ENCODE measurements at places on chromosomes 11 and 22.

- peak; percentile 46 for DNase-seq
Measured at GRCh38 chr11:75475767-75476650, 43.0 kb upstream of the KLHL35 start.

DNA sequence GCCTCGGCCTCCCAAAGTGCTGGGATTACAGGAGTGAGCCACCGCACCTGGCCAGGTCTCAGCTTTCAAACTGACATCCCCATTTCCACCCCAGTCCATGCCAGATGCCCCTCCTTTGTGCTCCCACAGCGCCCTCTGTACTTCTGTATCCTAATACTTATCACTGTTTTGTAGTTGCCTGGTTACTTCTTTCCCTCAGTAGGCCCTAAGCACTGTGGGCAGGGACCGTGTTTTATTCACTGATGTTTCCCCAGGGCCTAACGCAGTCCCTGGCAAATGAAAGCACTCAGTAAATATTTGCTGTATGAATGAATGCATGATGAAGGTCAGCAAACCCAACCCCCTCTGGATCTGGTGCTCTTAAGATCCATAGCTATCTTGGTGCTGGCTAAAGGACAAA, 2.2 kb upstream of the TRIM3 start:
- peak; percentile 34 for DNase-seq

DNA sequence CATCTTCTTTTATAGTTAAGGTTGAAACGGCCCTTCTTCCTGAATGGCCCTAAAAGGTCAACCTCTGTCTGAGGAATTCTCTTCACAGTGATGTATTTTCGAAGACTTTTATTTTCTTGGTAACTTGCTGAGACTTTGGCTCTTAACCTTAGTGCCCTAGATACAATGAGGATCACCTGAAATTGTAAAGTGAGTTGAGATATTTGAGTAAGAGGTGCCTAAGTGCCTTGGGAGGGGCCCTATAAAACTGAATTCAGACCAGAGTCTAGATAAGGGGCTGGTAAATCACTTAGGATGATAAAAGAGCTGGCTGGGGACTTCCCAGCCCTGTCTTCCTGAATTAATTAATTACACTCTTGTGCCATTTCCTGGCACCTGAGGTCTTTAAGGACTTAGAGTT, 505.6 kb upstream of the KIRREL3 start:
- DNase-seq, result no peak

GRCh38 chr11:9745411-9746211, 81.7 kb downstream of the SWAP70 start:
- no peak for DNase-seq

DNA sequence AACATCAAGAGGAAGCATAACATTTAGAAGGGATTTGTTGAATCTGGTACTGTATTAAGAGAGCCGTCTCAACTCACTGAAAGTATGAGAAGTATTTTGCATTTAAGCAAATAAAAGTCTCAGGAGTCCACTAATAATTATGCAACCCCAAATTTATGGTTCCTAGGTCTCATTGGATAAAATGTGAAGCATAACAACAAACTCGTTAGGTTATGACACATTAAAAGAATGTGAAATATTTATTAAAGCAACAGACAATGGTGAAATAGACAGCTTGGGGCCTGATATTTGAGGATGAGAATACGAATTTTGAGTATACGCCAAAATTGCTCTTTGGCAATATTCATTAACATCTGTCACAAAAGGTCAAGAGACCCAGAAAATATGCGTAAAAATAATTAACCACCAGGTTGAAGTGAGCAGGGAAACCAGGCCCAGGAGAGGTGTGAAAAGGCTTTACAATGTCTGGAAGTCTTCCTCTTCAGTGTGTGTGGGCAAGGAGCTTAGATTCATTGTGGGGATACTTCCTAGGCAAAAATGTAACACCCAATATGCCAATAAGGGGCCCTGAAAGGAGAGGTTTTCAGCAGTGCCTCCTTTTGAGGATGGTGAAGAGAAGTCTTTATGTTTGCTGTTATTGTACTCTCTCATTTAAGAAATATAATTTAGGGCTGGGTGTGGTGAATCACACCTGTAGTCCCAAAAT, 89.2 kb downstream of the FDX1 start:
- peak; percentile 66 for DNase-seq

DNA sequence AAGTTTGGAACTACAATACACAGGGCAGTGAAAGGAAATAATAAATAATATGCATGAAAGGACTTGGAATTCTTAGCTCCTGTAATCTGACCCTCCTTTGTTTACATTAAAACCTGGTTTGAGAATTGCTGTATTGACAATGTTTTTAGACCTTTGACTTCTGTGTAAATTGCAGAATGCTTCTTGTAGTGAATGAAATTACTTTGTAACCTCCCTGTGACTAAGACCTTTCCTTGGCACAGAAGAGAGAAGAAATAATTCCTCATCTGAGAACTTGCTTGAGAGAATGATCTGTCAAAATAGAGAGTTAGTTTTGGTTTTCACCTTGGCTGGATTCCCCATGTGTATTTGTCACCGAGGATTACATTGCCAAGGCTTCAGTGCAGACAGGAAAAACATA, 640.0 kb upstream of the ANO5 start:
- DNase-seq, result no peak

DNA sequence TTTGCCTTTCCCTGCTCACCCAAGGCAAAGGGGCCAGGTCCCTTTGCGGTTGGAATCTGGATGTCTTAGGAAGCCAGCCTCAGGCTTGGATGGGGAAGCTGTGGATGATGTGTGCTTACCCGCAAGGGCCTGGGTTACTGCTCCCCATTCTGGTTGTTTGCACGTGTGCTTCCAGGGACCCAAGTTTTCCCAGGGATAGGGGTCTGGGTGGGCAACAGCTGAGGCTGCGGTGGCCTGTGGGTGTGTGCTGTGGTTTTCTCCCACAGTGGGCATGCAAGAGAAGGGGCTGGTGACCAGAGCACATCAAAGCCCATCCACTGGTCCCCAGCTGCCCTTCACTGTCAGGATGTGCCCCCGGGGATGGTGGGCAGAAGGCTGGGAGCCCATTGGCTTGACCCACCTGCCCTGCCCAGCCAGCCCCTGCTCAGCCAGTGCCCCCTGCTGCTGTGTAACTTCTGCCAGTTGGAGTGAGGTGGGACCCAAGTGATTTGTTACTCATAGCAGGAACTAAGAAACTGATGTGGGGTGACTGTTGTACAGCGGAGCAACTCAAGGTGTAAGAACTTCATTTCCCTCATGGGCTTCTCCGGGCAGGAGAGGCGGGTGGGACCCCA, 3.3 kb downstream of the CAPN5 start:
- DNase-seq, result no peak

DNA sequence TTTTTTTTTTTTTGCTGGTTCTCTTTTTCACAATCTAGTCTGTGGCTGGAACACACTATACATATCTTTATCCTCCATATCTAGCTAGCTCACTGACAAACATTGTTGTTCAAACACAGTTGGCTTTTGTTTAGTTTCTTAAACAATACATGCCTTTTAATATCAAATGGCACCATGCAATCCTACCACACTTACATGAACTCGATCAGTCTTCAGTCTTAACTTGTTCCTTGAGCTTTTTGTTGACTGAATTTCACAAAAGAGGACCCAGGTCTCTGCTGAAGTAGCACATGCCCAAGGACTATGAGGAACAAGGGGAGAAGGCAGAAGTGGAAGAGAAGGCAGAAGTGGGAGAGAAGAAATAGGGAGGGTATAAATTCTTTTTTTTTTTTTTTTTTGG, 25.5 kb downstream of the TMEM123 start:
- no peak for DNase-seq

GRCh38 chr11:1870721-1871466, 18.0 kb downstream of the LSP1 start:
- peak; percentile 66 for DNase-seq

- DNase-seq, result peak; percentile 61
Measured at GRCh38 chr22:28855355-28856094, 27.8 kb upstream of the ZNRF3 start.

DNA sequence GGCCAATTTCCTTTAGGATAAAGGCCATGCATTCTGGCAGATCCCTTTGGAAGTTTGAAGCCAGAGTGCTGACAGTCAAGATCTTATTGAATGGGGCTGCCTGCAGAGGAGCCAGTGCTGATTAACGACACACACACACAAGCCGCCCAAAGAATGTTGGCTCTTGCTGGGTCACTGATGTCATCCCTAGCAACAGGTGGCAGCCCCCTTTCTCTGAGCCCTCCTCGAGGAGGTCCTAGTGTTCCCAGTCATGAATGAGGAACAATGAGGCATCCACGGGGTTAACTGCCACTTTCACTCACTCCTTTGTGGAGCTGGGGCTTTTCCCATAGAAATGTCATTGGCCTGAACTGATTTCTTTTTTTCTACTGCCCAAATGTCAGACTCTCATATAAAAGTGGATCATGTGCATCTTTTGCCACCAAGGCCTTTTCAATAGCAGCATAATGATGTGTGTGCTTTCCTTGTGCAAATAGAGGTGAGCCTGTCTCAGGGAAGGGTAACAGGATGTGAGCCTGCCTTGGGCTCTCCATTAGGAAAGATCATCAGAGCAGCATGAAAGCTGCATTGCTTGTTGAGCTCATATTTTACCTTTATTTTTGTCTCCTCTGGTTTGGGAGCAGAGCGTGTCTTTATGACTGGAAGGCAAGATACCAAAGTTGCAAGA, 301.8 kb upstream of the MTNR1B start:
- DNase-seq, result no peak

DNA sequence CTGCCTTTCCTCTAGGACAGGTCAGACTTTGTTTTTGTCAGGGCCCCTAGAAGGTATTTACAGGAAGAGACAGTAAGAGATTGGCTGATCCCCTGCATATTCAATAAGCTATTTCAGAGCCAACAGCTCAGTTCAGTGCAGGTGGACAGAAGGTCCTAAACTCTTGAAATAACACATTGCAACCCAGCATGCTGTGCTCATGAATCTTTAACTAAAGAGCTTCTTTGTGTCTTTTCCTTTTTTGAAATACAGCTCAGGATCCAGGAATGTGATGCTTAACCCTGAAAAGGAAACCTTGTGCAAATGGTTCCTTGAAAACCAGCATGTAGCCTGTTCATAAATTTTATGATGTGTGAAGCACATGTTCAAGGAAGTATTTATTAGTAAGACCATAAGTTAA, 43.9 kb downstream of the BBOX1 start:
- DNase-seq, result peak; percentile 40

All from GM23248 (cell line).